NCI-H1436 (cell line): ENCODE measurements at places on chromosomes 2 and 18.

DNA sequence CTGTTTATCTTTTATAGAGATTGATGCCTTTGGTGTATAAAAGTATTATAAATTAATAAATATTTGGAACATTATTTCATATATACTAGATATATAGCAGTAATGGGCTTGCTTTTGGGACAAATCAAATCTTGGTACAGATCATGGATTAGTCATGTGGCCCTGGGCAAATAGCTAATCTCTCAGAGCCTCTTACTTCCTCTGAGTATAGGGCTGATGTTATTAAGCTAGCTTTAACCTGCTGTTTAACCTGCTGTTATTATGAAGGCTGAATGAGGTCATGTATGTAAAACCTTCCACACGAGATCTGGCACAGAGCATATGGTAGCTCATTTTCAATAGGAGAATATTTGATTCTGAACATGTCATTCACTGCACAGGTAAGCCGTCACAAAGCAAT is 5.7 kb downstream of the ITGB6 start:
- no peak for DNase-seq

DNA sequence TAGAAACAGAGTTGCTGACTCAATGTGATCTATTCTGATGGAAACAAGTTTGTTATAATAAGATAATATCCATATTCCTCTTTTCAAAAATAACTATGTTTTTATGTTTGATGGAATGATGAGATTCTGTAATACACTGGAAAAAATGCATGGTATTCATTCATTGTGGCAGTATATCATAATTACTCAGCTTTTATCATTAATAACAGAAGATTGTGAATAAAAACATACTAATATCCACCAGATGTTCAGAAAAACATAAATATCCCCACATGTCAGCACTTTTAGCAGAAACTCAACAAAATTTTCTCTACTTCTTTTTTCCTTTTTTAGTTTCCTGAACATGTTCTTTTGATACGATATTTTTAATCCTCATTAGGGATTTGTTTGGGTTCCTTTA is 130.9 kb upstream of the CAVIN2 start:
- DNase-seq: no peak

- no peak for DNase-seq
Observed at GRCh38 chr18:7367336-7367735, 136.4 kb downstream of the LRRC30 start.

DNA sequence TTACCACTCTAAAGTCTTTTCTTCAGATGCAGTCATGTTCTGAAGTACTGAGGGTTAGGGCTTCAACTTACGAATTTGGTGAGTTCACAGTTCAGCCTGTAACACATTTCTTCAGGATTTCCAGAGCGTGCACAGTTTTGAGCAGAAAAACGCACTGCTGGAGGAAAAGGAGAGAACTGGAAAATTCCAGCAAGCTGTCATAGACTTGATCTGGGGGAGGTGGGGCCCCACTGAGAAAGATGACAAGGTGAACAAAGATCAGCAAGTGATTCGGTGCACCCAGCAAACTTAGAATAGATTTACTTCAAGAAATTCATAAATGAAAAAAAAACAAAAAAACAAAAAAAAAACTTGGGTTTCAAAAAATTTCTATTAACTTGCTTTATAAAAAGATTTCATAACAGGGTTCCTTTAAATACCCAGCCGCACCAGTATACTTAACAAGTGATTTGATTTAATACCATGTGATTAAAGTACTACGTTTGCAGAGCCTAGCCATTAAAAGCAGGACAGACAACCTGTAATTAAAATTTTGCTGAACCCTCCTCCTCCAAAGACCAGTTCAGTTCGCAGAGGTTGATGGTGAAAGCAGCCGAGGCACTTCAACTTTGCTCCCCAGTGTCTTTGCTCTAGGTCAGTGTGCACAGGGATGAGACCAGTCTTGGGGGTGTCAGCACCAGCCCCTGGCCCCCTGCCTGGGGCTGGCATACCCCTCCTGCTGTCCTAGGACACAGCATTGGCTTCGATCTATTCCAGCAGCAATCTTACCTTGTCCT is 30.5 kb downstream of the CTIF start:
- peak; percentile 7 for DNase-seq

- DNase-seq: no peak
Observed at GRCh38 chr2:134232868-134233727, 20.8 kb upstream of the MGAT5 start.

GRCh38 chr2:176647325-176648165 is 378.3 kb downstream of the MTX2 start:
- DNase-seq: no peak

DNA sequence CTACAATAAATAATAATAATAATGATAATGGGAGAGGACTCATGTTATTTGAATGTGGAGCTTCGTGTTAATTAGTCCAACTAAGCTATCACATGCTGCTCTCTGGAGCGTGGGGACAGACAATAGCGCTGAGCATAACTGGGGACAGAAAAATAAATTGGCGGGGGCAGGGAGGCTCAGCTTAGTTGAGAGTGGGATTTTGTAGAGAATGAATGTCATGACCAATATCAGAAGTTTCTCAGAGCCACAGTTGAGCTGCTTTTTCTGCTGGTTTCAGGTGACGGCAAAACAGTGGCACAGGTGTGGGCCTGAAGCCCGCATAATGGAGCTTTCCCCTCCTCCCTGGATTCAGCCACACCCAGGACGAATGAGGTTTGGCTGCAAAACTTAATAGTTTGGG is 111.1 kb upstream of the CAB39 start:
- no peak for DNase-seq

DNA sequence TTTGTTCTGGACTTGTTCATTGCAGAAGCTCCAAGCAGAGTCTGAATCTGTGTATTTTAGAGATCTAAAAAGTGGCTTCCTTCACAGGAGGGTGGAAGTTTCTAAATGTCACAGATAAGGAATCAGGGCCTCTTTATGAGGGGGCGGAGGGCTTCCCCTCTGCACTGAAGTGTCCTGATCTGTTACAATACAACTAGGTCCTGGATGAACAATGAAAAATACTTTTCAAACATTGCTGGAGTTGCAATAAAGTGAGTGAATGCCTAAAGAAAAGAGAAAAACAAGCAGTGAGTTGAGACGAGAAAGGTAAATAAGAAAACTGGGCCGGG is 179.3 kb upstream of the HDAC4 start:
- DNase-seq: no peak

GRCh38 chr18:11309172-11309571 is 159.8 kb upstream of the PIEZO2 start:
- DNase-seq: no peak

- DNase-seq: no peak
Observed at GRCh38 chr2:234051374-234052070, 1.0 kb downstream of the SPP2 start.

- no peak for DNase-seq
Observed at GRCh38 chr2:10529611-10530010, 81.5 kb upstream of the ODC1 start.

DNA sequence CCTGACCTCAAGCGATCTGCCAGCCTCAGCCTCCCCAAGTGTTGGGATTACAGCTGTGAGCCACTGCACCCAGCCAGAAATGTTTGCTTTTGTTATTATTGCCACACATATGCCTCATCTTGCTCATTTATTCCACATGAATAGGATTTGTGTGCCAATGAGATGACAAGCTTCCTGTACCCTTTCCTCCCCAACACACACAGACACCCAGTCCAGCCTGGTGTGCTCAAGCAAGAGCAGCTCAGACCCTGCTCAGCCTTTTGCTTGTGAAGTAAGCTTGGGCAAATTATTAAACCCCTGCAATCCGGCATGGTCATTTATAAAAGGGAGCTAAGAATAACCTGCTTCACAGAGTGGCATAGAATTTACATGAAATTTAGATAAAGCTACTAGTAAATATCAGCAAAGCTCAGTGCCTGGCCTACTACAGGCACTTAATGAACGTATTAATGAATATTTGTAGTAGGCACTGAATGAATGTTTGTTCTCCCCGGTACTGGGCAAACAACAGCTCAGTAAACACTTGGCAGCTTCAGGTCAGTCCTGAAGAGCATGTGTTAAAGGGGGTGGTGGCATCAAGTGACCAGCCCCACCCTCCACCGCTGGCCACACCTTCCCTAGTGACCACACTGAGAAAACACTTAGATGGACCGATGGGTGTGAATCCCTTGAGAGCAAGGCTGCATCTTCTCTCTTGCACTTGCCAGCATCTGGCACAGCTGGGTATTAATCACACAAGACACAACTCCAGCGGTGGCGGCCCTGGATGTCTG is 280.2 kb downstream of the SRBD1 start:
- no peak for DNase-seq

DNA sequence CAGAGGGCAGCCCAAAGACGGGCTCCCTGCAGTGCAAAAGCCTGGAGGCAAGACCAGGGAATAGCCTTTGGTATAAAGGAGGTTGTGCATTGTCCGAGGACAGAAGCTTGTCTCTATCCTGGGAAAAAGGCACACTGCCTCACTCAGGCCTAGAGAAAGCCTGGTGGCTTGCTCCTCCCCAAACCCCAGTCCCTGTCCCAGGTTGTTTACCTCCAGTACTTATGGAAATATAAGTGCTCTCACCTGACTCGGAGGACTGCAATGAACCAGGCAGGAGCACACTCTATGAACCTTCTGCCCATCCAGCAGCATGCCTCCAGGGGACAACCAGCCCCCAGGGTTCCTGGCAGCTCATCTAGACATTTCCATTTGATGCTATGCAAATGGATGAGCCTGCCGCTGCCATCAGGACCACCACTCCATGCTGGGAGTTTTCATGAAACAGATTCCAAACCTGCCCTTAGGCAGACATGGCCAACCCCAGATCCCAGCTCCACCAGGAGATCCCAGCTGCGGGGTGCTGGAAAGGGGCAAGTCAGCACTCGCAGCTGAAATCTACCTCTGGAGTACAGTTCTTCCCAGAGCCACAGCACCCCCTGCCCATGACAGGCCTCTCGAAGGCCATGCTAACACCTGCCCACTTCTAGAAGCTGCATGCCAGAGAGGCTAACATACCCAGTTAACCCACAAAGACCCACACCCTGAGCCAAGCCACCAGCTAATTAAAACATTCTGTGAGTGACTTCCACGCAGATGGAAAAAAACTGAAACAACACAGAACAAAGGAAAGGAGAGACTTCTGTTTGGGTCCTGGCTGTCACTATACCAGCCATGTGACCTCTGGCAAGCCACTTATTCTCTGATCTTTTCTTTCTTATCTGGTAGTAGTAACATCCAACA is 101.7 kb downstream of the TTC32 start:
- no peak for DNase-seq

DNA sequence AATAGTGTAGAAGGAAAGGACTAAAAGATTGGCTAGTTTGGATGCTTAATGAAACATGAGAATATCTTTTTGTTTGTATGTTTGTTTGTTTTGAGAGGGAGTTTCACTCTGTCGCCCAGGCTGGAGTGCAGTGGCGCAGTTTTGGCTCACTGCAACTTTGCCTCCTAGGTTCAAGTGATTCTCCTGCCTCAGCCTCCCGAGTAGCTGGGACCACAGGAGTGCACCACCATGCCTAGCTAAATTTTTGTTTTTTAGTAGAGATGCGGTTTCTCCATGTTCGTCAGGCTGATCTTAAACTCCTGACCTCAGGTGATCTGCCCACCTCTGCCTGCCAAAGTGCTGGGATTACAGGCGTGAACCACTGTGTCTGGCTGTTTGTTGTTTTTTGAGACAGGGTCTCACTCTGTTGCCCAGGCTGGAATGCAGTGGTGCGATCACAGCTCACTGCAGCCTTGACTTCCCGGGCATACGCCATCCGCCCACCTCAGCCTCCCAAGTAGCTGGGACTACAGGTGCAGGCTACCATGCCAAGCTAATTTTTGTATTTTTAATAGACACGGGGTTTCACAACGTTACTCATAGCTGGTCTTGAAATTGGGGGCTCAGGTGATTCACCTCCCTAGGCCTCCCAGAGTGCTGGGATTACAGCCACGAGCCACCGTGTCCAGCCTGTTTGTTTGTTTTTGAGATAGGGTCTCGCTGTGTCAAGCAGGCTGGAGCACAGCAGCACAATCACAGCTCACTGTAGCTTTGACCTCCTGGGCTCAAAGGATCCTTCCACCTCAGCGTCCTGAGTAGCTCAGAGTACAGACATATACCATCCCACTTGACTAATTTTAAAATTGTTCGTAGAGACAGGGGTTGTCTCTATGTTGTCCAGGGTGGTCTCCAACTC is 209.2 kb downstream of the MYCN start:
- DNase-seq: no peak

DNA sequence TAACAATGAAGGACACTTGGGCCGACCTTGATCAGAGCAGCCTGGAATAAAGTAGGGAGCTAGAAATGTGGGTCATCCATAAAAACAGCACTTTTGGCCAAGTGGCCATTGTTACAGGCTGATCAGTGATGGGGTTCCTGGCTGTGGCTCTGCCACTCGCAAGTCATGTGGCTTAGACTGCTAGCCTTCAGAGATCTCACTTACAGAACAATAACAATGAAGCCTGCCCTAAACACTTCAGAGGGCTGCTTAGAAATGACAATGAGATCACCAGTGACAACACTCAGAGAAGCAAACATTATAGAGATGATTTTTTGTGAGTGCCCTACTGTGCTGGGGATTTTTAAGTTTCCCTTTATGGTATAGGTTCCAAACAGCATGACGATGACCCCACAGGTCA is 107.9 kb upstream of the LMAN1 start:
- DNase-seq: no peak

- no peak for DNase-seq
Observed at GRCh38 chr2:68853915-68854314, 17.3 kb downstream of the BMP10 start.

- no peak for DNase-seq
Observed at GRCh38 chr2:197862246-197862955, 58.0 kb downstream of the PLCL1 start.

DNA sequence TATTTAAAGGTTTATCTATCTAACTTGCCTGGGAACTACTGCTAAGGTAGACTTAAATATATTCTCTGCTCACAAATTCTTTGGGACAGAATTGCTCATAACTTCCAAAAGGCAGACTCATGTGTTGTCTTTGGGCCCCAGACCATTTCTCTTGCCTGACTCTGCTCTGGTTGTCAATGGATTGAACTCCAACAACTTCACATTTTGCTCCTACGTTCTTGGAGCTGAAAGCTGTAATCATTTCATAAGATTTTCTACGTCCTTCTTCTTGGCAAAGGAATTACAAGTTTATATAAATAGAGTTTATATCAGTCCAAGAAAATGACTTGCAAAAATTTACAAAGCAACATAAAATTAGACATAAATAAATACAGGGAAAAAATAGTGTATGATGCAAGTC is 32.9 kb upstream of the PPM1B start:
- DNase-seq: no peak

DNA sequence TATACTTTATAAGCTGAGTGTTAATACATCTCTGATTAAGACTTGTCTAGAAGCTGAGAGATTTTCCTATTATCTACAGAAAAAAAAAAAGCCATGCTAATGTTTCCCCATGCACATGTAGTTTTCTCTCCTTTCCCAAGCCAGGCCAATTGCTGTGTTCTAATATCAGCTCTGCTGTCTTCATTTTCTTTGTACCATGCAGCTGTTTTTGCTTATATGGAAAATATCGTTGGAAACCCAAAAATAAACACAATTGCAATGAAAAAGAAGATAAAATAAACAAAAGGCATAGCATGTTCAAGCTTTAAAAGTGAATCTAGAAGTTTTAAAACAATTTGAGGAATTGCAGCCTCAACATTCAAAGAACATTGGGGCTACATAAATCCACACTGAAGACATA is 817.4 kb upstream of the ACVR2A start:
- DNase-seq: no peak

GRCh38 chr2:224009605-224010315 is 29.3 kb downstream of the SERPINE2 start:
- no peak for DNase-seq
